Peyer's patch (tissue), 4 donors: ENCODE measurements at places on chromosomes 6 and 20. TPM values are rescaled to one million over a fixed set of nuclear protein-coding genes. Genes with fewer than 3 reads are reported as not detected.

GRCh38 chr6:157335829-157336228, 12.5 kb upstream of the TMEM242 start:
- DNase-seq, result no peak

- DNase-seq, result no peak
Observed at GRCh38 chr6:90432041-90432775, 135.6 kb upstream of the BACH2 start.

Gene HAO1
- 0.53 TPM for total RNA-seq

Gene GSTA2
- 15.7 TPM for total RNA-seq

Gene TREML4
- not detected for total RNA-seq

Gene RSPH4A
- 0.76 TPM for total RNA-seq

DNA sequence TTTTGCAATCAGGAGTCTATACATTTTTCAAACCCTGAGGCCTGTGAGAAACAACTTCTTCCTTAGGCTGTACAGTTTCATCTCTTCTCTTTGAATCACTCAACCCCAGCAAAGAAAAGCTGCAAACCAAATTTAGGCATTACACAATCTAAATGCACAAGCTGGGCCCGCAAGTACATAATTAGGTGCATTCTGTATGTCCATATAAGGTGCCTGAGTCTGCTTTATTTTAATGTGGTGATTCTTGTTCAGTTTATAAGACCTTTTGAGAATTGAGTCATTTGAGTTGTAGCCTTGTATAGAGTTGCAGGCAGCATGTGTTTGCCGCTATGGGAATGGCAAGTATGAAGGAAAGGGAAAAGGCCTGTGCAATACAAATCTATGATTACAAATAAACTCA, 709.6 kb upstream of the MARCKS start:
- DNase-seq, result no peak

DNA sequence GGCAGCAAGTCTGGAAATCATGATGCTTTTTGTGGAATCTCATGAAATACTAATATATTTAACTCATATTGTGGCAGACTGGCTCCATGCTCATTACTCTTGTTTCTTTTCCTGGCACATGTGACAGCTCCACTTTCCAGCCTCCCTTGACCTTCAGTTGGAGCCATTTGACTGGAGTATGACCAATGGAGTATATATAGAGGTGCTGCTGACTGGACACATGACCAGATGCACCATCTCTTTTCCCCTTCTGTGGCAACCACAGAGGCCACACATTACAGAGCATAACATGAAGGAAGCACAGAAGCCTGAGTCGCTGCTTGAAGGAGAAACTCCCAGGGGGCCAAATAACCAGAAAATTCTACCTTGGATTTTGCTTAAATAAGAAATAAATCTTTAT, 77.4 kb downstream of the MKKS start:
- no peak for DNase-seq
